ENCODE measurements at places on chromosomes 7 and 10.

DNA sequence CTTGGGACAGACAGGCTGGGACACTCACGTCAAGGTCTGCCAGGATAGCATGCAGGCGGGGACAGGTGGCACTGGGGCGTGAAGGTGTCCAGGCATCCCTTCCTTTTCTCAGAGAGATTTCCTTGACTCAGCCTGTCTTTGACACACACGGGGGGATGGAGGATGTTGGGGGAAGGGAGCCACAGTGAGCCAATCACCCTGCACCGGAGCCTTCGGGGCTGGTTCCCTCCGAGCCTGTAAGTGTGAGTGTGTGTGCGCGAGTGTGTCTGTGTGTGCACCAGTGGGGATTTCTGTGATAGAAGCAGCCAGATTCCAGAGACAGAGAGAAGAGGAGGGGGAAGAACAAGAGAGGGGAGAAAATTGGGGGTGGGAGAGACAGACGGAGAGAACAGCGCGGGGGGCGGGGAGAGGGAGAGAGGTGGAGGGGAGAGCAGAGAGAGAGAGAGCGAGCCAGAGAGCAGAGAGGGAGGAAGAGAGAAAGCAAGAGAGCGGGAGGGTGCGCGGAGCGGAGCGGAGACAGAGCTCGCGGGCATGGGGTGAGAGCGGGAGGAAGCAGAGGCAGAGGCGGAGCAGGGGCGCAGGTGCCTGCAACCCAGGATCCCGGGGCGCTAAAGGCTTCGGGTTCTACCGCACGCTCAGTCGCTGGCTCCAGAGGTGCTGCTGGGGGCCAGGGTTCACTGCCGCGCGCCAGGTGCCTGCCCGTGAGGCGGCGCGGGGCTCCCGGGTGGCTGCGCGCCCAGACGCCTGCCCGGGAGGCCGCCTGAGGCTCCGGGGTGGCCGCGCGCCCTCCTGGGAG lies 466 bp upstream of the GPR26 start:
- DNase-seq = no peak

GRCh38 chr7:94971051-94971867 lies 63.9 kb downstream of the PPP1R9A start:
- no peak for DNase-seq

DNA sequence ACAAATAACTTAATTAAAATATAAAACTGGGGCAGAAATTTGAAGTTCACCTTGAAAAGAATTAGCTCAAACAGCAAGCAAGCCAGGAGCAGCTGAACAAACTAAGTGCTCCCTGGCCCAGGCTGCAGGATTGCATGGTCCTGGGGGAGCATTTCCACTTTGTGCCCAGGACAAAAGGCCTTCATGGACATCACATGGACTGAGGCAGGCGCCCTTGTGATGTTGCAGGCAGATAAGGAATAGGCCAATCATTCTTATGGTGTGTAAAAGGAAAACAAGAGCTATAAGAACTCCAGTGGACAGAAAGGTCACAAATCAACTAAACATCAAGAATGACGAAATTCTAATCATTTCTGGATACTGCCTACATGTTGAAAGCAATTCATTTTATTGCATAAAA lies 17.5 kb upstream of the TECTB start:
- DNase-seq = no peak

DNA sequence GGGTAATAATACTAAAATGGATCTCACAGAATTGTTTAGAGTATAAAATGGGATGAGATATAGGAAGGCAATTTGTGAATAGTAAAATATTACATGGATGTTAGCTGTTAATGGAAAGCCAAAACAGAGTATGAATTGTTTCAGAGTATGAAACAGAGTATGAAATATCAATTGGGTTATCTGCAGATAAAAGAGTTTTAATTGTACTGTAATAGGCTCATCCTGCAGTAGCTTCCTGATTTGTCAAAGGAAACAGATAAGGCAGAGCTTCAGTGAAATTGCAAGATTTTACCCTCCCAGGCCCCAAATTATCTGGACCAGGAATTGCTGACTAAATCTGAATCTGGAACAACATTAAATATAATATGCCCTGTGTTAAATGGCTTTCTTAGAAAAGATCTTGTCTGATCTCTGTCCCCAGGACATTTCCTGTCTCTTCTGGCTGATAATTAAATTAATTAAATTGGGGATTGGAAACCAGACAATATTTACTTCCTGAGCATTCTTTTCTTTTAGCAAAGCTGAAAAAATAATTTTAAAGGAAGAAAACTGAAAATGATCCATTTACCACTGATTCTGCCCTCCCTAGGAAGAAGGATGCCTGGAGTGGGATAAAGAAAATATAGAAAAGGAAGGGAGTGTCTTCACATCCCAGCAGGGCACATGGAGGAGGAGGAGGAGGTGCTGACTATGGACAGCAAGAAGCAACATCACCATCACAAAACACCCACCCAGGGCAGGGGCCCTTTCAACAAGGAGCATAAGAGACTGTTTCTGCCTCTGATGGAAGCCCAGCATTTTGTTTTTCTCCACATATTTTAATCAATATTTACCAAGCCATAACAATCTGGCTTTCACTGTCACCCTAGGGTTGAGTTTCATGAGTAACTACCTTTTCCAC lies 18.5 kb downstream of the PTN start:
- no peak for DNase-seq

DNA sequence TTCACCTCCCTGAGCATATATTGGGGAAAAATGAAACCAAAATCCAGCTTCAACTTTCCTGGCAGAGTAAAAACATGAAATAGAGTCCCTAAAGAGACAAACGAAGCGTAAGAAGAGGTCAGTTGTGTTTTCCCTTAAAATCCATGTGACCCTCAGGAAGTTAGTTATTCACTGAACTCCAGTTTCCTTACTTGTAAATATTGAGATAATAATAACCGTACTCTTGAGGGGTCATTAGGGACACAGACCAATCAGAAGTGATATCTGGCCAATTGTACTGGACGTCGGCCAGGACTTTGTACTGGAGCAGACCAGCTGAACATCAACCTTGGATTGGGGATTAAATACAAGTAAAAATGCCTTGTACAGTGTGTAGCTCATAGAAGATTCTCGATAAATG lies 167.0 kb downstream of the GATA3 start:
- no peak for DNase-seq

DNA sequence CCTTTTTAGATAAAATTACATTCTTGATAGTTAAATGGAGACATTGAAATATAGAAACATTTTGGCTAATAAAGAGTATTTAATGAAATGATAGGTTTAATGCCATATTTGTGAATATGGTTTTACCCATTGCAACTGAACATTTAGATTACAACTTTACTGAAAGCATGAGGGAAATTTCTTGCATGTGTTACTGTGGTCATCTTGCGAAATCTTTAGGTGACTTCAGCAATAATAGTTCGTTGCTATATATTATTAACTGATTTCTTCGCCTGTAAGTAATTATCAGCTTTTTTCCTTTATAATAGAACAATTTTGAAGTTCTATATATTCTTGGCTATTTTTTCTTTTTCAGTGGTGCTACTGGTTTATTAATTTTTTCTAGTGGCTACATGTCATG lies 83.2 kb downstream of the MLLT10 start:
- DNase-seq = no peak

DNA sequence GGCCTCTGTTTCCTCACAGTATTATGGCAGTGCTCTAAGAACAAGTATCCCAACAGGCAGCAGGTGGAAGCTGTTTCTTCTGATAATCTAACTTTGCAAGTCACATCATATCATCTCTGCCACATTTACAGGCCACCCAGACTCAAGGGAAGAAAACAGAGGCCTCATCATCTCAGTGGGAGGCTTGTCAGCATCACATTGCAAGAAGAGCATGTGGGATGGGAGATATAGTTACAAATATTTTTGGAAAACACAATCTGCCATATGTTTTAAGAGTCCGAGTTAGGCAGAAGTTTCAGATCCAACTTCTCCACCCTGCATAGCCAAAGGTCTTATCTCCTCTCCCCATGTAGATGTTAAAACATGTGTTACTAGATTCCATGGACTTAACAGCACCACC lies 130.4 kb upstream of the PDE1C start:
- no peak for DNase-seq

DNA sequence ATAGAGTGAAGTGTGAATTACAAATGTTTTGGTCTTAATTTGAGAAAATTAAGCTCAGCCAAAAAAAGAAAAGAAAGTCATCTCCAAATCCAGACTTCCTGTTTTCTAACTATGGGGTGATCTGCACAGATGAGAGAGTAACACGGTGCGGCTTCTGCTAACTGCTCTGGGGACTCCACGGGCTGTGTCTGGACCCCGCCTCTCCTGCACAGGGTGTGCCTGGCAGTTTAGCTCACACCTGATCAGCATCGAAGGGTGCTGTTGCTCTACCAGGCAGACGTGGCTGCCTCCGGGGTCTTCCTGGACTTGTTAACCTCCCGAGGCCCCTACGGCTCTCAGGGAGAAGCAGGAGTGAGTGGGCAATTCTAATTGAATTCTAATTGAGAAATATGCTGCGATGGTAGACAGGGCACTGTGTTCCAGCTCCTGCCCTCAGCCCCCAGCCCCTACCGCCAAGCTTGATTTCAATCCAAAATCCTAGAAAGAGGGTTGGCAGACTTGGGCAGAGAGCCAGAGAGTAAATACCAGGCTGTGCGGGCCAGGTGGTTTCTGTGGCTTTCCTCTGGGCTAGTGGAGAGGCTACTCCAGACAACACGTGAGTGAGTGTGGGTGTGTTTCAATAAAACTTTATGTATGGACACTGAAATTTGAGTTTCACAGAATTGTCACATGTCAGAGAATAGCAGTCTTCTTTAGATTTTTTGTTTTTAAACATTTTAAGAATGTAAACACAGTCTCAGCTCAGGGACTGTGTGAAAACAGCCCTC lies 13.4 kb downstream of the SHH start:
- DNase-seq = no peak

DNA sequence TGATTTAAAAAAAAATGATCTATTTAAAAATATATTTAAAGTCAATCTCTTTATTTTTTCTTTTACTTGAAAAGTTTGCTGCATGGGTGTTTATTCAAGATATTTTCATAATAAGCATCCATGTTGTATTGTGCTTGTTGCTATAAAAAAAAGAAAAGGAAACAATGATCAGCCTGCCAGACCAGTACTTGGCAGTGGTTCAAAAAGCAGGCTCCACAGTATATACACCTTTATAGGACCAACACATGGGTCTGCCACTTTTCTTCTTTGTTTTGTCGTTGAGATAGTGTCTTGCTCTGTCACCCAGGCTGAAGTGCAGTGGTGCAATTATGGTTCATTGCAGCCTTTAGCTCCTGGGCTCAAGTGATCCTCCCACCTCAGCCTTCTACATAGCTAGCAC lies 228.0 kb downstream of the TWIST1 start:
- no peak for DNase-seq

Data from activated CD4-positive, alpha-beta memory T cell treated with anti-CD3 and anti-CD28 coated beads for 36 hours (primary cell).